ENCODE measurements at places on chromosomes 16 and 17. TPM values are rescaled to one million over a fixed set of nuclear protein-coding genes. Genes with fewer than 3 reads are reported as not detected.

Gene PLD6
- total RNA-seq = 2.9 TPM

Gene OR1A1
- not detected for total RNA-seq

Gene KCTD19
- total RNA-seq = not detected

Gene ABCA9
- 11.7 TPM for total RNA-seq

Gene TMED6
- total RNA-seq = not detected

Gene GPT2
- total RNA-seq = 11.0 TPM

Gene FN3K
- total RNA-seq = 3.9 TPM

Gene TLCD2
- total RNA-seq = 0.91 TPM

Gene ITGB4
- 0.97 TPM for total RNA-seq

Gene KRTAP4-1
- total RNA-seq = not detected

Gene MAPT
- under 0.01 TPM for total RNA-seq

Gene COG8
- total RNA-seq = 29.6 TPM

Gene CPPED1
- 31.8 TPM for total RNA-seq

Gene CEP295NL
- 2.1 TPM for total RNA-seq

Gene TBC1D3K
- not detected for total RNA-seq

Gene CDRT15
- total RNA-seq = not detected

Gene WSCD1
- total RNA-seq = 63.7 TPM

Gene MMP25
- under 0.01 TPM for total RNA-seq

Gene VPS35
- total RNA-seq = 99.7 TPM

Gene SLC4A1
- total RNA-seq = not detected

Gene SLC6A2
- total RNA-seq = not detected

Gene C17orf67
- 1.3 TPM for total RNA-seq

Gene CD300C
- not detected for total RNA-seq

Gene DNAH2
- under 0.01 TPM for total RNA-seq

Gene MSLN
- total RNA-seq = not detected

Gene KRTAP4-9
- total RNA-seq = not detected

Gene PLA2G10
- total RNA-seq = not detected

Gene TMEM114
- total RNA-seq = not detected

Gene TP53TG3F
- not detected for total RNA-seq

Gene SEZ6L2
- 3.9 TPM for total RNA-seq

Gene CCL3
- not detected for total RNA-seq

Gene ARHGAP23
- total RNA-seq = 32.4 TPM

Gene C16orf92
- not detected for total RNA-seq

Gene SOST
- total RNA-seq = not detected

Gene GGA2
- total RNA-seq = 22.4 TPM

Gene GNGT2
- total RNA-seq = not detected

Gene NAE1
- total RNA-seq = 94.8 TPM

Gene NEUROD2
- total RNA-seq = not detected

Gene NOD2
- total RNA-seq = 0.30 TPM

Gene LLGL2
- 1.8 TPM for total RNA-seq

Gene NUFIP2
- 25.0 TPM for total RNA-seq

Gene HOXB8
- 3.6 TPM for total RNA-seq

Gene UMOD
- not detected for total RNA-seq

All from epithelial cell of umbilical artery (primary cell).